ENCODE measurements at places on chromosomes 1 and 21.
A peak's percentile ranks its signal among the peaks of the same experiment; 100 is the strongest.

GRCh38 chr1:207579436-207579799 is 65.5 kb upstream of the CR1L start:
- peak; percentile 79 for DNase-seq

GRCh38 chr1:89460325-89460724 is 64.3 kb upstream of the LRRC8B start:
- no peak for DNase-seq

DNA sequence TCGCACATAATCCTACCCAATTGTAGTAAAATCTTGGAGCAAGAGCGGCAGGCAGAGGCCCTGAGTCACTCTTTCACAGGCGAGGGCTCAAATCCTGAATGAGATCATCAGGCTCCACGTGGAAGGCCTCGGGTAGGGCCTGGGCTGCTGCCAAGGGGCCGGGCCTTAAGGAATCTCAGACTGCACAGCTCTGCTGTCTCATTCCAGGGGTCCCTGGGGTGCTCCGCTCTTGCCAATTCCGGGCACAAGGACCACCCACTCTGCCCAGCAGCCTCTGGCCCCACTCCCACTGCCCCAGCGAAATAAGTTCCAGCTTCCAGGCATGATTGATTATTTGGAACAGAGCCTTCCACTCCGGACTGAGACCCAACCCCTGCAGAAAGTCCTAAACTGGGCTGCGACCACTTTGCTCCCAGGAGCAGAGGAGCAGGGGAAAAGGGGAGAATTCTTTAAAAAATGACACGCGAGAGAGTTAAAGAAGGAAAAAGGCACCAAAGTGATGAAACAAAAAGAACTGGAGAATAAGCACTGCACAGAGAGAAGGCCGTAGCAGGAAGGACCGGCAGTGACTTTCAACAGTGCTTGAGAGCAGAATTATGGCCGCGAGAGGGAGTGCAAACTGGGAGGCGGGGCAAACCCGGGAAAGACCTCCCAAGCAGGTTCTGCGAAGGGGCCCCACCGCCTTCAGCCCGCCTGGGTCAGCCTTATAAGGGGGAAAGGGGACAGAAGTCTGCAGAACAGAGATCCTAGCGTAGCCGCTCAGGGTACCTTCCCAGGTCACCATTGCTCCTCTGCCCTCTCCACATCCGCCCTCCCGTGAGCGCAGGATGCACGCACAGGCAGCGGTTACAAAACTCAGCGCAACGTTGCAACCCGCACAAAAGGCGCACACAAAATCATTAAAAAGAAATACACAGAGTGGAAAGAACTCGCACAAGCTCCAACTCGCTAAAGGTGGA is 2.0 kb downstream of the ADAMTS1 start:
- DNase-seq, result peak; percentile 90

DNA sequence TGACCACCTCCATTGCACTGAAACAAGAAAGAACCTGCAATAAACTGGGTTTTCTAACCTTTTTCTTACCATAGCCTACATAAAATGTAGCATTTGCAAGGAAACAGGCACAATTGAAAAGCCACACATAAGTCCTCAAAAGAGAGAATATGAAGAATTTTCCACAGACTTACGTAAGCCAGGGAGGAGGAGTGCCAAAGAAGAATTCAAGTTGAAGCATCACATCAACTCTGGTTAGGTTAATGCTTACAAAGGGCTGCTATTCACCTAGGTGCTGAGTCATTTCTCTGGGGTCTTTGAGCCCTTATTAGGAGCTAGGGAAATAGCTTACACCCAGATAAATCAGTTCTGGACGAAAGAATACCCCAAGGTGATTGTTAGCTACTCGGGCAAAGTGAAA is 9.6 kb downstream of the OSCP1 start:
- DNase-seq, result no peak

- DNase-seq, result no peak
Measured at GRCh38 chr21:38817371-38818324, 11.9 kb downstream of the ETS2 start.

DNA sequence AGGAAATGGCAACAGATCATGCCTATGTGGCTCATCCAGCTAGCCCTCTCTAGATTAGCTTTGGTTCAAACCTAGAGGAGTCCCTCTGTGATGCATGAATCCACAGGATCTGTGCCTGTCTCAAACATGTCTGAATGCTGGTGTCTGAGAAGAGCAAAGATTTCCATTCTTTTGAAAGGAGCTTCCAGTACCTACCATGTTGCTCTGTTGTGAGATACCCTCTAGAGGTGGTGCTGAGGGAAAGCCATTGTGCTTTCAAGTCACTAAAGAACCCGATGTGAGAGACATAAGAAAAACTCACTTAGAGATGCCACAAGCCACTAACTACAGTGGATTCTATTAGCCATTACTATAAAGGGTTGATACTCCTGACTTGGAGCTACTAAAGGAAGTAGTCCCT is 103.6 kb downstream of the LRRC40 start:
- DNase-seq, result no peak

DNA sequence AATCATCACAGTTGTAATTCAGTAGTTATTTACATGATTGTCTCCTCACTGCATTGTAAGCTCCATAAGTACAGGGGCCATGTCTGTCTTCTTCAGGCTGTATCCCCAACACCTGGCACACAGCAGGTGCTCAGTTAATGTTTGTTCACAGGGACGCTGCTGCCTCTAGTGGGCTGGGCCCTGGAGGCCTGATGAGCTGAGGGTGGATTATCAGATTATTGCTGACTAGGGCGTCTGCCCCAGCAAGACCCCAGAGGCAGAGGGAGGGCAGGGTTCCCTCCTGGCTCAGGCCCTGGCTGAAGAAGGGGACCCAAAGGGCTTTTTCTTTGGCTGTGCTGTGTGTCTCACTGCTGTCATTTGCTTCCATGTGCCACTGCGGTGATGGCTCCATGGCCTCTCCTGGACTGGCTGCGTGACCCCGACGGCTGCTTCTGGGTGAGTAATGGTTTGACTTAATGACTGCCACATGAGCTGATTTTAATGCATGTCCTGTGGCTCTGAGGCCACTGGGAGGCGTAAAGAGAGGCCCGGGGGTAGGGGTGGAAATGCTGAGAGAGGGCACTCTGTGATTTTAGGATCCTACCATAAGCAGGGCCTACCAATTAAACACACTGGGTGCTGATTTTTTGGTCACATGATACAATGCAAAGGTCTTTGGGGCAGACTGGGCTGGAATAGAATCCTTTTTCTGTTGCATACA is 20.8 kb upstream of the EPB41 start:
- DNase-seq, result no peak

DNA sequence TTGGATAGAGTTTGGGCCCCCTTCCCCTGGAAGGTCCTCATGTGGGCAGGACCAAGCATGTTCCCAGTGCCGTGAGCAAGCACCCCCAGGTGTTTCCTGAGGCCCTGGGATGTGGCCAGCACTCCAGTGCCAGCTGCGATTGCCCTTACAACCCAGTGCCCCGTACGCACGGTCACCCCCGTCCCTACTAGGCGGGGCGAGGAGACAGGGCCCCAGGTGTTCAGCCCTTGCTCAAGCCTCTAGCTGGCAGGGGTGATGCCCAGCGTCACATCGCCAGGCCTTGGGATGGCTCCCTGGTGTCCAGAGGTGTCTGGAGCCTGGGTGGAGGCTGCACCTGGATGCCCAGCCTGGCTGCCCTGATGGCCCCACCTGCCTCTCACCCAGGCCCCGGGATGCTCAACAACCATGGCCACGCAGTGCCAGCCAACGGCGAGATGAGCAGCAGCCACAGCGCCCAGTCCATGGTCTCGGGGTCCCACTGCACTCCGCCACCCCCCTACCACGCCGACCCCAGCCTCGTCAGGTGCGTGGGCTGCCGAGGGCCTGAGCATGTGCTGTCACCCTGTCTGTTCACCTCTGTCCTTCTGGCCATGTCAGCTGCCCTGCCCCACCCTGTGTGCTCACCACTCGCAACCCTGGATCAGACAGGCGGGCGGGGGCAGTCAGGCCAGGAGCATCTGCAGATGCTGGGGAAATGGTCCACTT is 21.6 kb upstream of the CCDC27 start:
- DNase-seq, result no peak

DNA sequence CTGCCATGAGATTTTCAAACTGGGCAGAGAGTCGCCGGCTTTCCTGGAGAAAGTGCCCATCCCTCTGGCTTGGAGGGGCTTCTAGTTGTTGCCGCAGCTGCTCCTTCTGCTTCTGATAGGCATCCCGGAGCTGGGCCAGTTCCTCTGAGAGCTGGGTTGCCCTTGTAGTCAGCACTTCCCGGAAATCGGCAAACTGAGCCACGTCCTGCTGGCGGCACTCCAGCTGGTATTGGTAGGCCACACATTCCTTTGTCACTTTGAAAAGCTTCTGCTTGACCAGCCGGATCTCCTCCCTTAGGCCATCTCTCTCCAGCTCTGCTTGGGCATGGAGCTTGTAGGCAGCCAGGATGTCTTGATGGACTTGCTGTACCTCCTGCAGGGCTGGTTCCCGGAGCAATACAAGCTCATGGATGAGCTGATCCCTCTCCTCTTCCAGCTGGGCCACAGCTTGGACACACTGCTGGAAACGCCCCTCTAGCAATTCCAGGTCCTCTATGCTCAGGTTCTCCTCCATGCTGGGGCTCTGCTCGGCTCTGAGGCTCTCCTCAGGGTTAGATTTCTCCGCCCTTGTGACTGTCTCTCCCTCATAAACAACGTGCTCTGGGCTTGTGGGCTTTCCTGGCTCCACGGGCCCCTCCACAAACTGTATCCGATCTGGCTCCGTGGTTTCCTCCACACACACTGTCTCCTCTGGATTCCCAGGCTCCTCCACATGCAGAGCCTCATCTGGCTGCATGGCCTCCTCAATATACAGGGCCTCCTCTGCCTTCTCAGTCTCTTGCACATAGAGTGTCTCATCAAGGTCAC is 7.3 kb downstream of the SYNC start:
- DNase-seq, result no peak

- peak; percentile 91 for DNase-seq
Measured at GRCh38 chr1:226109829-226110248, 47.3 kb downstream of the H3-3A start.

GRCh38 chr1:44640200-44640853 is 34.0 kb downstream of the TMEM53 start:
- DNase-seq, result no peak

GRCh38 chr1:52904927-52905698 is 16.4 kb downstream of the ECHDC2 start:
- DNase-seq, result no peak

DNA sequence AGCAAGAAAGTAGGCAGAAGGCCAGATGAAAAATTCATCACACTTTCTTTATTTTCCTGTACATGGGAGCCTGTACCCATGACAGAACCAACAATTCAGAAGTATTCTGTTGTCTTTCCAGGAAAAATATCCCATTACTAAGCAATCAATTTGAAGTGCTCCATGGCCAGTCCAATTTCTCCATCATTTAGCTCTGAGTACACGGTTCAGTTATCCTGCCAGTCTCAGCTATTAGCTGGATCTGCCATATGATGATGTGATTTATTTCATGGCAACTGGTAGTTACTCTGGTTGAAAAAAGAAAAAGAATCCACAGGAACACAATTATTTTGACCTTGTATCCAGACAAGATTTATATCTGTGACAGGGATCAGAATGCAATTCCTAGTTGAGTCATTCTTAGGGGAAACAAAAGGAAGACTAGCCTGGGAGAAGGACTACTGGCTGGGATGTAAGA is 70.6 kb upstream of the GORAB start:
- DNase-seq, result no peak

DNA sequence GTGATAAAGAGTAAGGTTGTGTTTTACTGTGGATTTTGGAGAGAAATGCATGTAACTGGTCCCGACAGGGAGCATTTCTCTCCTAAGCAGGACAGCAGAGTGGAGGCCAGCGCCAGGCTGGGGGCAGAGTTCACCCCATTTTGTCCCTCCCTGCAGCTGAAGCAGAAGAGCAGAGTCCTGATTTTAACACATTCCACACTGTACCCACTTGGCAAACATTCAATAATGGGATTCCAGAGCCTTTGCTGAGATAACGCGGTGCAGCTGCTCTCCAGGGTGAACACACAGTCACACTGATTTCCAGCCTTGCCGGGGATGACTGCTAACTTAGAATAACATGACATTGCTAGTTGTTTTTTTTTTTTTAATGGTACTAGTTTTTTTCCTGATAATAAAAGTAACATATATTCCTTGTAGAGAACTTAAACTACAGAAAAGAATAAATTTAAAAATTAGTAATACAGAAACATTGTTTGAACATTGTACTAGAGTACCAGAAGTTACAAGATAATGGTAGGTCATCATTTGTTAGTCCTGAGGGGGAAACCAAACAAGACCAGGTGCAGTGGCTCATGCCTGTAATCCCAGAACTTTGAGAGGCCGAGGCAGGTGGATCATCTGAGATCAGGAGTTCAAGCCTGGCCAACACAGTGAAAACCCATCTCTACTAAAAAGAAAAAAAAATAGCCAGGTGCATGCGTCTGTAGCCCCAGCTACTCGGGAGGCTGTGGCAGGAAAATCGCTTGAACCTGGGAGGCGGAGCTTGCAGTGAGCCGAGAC is 77.2 kb downstream of the SCCPDH start:
- no peak for DNase-seq

DNA sequence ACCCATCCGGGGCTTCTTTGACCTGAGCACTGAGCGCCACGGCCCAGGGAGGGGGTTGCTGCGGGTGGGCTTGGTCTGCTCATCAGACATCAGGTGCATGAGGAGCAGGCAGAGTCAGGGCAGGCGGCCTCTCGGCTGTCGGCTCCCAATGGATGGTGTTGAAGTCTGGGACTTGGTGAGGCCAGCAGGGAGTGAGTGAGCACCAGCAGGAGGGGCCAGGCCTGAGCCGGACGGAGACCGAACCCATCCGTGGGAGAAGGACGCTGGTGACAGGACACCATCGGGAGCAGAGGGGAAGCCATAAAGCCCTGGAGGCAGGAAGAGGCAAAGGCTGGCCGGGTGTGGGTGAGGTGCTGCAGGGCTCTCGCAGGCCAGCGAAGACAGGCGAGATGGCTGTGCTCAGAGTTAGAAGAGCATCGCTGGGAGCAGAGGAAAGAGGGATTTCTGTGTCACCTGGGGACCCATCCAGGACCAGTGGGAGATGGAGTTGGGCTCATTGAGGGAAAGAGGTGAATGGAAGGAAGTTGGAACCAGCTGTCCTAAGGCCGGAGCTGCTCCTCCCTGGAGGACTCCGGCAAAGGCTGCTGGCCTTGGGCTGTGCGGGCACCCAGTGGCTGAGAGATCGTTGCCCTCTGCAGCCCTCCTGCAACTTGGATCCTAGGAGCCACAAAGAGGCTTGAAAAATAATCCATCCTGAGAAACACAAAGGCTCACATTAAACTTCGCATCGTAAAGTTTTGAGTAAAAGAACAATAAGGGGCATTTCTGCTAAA is 49.9 kb downstream of the PDE9A start:
- no peak for DNase-seq

DNA sequence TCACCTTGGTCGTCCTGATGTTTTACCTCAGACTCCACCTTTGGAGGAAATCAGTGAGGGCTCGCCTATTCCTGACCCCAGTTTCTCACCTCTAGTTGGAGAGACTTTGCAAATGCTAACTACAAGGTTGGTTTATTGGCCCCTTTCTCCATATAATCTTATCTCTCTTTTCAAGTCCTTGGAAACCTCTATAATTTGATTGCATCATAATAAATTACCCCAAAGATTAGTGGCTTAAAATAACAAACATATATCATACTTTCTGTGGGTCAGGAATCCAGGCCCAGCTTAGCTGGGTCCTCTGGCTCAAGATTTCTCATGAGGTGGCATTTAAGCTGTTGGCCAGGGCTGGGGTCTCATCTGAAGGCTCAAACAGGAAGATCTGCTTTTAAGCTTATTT is 12.1 kb upstream of the PSMD4 start:
- DNase-seq, result no peak
